ENCODE measurements at places on chromosomes 6 and 20.

- DNase-seq: no peak
Observed at GRCh38 chr6:221531-222349, 70.5 kb upstream of the DUSP22 start.

- DNase-seq: no peak
Observed at GRCh38 chr6:128346569-128346968, 173.8 kb downstream of the PTPRK start.

GRCh38 chr6:31597006-31597405, 4.2 kb upstream of the NCR3 start:
- DNase-seq: no peak

DNA sequence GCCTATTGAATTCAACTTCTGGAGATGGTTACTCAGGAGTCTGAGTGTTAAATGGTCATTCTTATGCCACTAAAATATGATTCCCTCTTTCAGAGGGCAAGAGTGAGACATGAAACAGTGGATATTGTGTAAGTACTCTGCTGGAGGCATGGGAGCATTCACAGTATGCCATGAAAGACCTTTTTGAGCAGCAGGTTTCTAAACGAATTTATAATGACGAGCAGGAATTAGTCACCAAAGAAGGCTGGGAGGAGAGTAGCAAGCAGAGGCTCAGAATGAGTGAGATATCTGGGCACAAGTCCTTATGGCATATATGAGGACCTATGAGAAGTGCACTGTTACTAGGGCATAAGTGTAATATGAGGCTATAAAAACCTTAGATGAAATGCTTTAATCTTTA, 10.9 kb upstream of the MYB start:
- DNase-seq: no peak

- no peak for DNase-seq
Observed at GRCh38 chr6:118080547-118080946, 173.5 kb downstream of the SLC35F1 start.

DNA sequence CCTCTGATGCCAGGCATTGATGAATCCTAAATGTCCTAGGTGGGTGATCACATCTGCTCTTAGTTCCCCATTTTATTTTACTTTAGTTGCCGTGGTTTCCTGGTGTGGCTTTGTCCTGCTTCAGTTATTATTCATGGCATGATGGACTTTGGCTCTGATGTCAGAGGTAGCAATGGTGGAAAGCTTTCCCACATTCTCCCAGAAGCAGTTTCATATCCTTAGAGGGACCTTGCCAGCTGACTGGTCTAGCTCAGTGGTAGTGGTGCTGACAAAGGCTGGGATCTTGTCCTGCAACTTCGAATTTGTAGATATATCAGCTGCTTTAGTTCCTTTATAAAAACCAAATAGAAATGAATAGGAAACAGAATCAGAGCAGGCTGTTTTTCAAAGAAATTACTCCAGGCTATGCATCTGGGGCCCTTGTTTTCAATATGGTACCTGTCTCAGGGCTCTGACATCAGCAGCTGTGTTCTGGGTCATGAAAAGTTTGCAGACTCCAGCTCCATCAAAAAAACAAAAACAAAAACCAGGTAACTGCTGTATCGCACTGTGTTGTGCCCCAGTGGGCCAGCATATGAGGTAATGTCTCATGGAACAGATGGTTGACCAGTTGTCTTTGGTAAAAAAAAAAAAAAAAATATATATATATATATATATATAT, 133.7 kb downstream of the PLCB4 start:
- DNase-seq: no peak

- DNase-seq: no peak
Observed at GRCh38 chr20:23116311-23117089, 30.4 kb upstream of the CD93 start.

GRCh38 chr6:39801456-39802251, 9.5 kb downstream of the DAAM2 start:
- DNase-seq: no peak

DNA sequence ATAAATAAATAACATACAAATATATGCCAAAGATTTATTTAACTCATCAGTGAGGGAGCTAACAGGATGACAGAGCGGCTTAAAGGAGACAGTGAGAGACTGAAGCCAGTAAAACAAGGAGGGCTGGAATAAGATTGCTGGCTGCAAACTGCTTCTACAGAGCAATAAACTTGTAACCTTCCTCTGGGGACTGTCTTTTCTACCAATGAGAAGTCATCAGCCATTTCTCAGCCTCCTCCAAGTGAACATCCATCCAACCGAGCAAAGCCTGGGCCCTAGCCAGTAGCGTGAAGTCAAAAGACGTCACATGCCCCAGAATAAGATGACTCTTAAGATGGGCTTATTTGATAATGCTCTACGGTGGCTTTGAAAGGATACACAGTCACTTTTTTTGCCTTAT, 42.5 kb downstream of the CPXM1 start:
- DNase-seq: no peak

GRCh38 chr20:39880890-39881289, 808.1 kb downstream of the MAFB start:
- no peak for DNase-seq

GRCh38 chr6:42988486-42989020, 4.2 kb downstream of the PPP2R5D start:
- no peak for DNase-seq

DNA sequence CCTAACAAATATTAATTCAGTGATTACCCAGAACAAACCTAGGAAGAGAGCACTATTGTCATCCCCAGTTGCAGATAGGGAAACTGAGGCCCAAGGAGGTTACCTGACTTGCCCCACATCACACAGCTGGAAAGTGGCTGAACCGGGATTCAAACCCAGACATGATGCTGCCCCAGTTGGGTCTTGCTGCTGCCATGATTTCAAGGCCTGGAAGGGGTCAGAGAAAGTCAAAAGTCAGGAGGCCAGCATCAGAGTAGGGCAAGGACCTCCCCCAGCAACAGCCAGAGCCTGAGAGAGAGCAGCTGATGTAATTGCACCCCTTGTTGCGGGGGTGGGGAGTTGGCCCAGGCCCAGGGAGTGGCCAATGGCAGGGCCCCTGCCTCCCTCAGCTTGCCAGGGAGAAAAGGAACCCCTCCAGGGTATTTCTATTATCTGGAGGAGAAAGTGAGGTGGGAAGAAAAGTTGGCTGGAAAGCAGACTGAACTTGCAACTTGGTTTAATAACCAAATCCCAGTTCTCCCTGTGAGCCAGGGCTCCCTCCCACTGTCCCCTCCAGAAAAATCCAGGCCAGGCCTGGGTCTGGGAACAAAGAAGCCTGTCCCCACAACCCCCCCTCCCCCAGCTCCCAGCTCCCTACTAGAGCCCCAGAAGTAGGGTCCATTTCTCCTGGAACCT, 83.6 kb downstream of the MRPL14 start:
- no peak for DNase-seq

DNA sequence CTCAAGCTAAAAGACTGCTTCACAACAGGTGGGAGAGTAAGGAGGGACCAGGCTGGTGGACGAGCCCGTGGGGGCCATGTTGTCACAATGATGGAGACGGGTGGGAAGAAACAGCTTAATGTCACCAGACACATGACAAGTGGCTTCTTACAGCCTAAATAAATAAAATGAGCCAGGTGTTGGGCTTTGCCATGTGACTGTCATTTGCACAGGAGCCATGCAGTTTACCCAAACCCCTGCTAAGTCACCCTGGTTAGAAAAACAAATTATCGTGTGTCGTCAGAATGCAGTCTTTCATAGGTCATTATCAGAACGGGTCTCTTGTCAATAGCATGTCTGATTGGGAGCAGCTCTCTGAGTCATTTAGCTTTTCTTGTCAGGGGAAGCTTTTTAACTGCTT, 18.5 kb downstream of the BTBD3 start:
- no peak for DNase-seq

- DNase-seq: no peak
Observed at GRCh38 chr20:60001108-60001507, 42.9 kb downstream of the CDH26 start.

DNA sequence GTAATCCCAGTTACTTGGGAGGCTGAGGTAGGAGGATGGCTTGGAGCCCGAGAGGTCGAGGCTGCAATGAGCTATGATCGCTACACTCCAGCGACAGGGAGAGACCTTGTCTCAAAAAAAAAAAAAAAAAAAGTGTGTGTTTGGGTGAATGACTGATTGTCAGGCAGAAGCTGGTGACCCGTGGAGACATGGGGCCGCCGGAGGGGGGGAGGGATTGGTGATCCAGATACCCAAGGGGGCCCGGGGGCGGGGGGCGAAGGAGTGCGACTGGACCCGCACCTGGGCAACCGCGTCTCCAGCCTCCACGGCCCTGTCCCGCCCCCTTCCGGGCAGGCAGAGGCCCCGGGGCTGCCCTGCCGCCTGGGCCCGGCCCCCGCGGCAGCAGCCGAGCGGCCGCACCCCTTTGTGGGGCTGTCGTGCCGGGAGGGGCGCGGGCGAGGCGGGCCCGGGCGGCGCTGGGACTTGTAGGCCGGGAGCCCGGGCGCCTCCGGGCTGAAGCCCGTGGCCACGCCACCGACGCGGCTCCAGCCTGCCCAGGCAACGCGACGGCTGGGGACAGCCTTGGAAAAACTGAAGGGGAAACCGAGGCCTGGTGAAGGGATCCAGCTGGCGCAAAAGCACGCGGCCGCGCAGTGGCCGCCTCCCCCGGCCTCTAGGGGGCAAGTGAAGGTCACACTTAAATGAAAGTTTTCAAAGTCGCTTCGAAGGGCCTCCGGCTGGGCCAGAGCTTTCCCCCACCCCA, 2.1 kb upstream of the RBM38 start:
- DNase-seq: peak; percentile 31

DNA sequence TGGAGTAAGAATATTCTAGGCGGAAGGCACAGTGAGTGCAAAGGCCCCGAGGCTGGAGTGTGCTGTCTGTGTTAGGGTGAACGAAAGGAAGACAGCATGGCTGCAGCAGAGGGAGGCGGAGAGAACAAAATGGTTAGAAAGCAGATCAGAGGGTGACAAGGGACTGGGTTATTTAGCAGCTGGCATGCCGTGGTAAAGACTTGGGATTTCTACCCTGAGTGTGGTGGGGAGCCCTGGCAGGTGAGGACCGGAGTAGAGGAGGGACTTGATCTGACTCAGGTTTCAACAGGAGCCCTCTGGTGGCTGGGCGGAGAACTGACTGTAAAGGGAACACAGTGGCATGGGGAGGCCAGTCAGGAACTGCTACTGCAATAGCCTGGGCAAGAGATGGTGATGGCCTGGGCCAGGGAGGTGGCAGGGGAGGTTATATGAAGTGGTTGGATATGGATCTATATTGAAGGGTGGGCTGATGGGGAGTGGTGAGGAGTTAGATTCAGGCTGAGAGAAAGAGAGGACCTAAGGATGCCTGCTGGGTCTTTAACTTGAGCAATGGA, 38.0 kb downstream of the PIM1 start:
- no peak for DNase-seq

- no peak for DNase-seq
Observed at GRCh38 chr20:46651091-46651962, at the start of gene SLC13A3. SLC13A3 (minus strand) TSS chr20:46651459; CDS start chr20:46651421, 38 bp downstream.

- DNase-seq: no peak
Observed at GRCh38 chr6:39515006-39515405, 192.5 kb upstream of the KCNK16 start.
